CD4-positive, alpha-beta T cell treated with Interleukin-4 for 1 hour (primary cell): ENCODE measurements at places on chromosomes 2 and 18.
A peak's percentile ranks its signal among the peaks of the same experiment; 100 is the strongest.

DNA sequence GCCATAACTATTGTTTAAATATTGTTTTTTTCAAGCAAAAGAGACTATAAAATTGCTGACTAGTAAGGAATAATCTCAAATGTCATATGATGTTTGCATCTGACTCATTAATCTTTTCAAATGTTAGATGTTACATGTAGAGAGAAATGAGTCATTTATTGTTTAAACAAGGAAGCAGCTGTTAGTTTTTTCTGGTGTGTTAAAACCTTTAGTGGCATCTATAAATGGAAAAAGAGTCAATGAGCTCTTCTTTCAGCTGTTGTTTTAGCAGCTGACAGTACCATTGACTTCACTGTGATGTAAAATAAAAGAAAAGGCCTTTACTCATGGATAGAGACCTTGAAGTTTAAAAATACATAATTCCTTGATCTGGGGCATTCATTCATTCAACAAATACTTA, 1.8 kb upstream of the KLHL41 start:
- no peak for DNase-seq

DNA sequence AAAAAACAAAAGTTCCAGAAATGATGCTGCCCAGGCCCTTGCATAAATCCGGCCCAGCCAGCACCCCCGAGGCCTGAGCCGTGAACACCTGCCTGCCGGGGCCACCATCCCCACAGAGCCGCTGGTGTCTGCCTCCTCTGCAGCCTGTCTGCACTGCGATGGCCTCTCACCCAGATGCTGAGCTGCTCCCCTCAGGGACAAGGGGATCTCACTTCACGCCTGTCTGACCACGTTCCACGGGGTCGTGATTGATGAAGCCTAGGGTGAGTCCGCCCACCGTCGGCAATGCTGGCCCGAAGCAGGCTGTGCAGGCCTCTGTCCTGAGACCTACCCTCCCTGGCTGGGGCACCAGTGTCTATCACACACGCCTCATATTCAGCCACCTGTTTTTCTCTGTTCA, 444.2 kb downstream of the EIPR1 start:
- no peak for DNase-seq

DNA sequence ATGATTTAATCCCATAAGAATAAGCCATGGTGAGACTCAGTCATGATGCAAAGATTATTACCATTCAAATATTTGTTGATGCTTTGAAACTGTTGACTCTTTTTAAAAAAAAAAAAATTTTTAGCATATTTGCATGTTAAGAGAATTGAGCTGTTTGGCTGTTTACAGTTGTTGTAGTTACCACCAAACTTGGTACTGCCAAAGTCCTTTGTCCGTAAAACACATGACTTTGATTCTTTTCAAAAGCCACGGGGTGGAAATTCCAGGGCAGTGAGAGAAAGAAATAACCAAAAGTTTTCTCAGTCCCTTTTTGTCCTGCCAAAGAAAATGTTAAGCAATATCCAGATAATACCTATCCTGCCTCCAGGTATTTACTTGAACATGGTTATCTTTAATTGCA, 474.8 kb downstream of the METTL4 start:
- no peak for DNase-seq

DNA sequence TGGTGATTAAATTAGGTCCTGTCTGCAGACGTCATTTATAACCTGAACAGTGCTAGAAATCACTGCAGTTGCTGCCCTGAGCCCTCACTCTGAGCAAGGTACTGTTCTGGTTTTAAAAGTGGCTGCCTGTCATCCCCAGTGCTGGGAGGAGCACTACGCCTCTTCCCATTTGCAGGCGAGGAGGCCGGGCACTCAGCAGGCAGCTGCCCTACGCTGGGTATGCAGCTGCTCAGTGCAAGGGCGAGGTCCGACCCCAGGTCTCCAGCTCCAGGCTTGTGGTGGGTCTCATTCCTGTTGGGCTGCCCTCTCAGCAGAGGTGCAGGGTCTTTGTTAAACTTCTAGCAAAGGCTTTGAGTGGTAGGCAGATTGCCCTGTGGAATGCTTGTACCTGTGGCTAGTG, 15.7 kb downstream of the CNDP2 start:
- no peak for DNase-seq

GRCh38 chr2:63741884-63742579, 99.7 kb upstream of the UGP2 start:
- DNase-seq: no peak

GRCh38 chr2:224369028-224369632, 32.8 kb downstream of the FAM124B start:
- no peak for DNase-seq

- DNase-seq: peak; percentile 40
Observed at GRCh38 chr2:217398860-217399259, 539.0 kb upstream of the TNP1 start.

DNA sequence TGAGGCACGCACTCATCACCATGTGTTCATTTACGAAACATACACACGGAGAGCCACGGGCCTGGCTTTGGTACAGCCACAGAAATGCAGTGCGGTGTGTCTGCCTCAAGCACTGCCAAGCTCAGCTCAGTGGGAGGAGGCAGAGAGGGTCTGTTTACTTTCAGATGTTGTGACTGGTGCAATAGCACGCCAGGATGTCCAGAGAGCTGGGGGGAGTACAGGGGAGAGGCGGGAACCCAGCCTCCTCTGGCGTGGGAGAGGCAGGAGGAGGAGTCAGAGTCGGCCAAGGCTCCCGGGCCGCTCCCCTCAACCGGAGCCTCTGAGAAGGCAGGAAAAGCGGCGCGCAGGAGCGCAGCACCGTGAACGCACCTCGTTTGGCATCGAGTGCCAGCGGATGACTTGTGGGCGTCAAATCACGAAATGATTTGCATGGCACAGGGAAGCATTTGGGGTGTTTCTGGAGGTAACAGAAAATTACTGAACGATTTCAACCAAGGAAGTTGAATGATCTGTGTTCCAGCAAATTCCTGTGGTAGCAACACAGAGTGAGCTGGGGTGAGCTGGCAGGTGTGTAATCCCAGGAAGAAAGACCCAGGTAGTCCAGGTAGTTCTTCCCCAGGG, 143.0 kb downstream of the ZNF516 start:
- no peak for DNase-seq

DNA sequence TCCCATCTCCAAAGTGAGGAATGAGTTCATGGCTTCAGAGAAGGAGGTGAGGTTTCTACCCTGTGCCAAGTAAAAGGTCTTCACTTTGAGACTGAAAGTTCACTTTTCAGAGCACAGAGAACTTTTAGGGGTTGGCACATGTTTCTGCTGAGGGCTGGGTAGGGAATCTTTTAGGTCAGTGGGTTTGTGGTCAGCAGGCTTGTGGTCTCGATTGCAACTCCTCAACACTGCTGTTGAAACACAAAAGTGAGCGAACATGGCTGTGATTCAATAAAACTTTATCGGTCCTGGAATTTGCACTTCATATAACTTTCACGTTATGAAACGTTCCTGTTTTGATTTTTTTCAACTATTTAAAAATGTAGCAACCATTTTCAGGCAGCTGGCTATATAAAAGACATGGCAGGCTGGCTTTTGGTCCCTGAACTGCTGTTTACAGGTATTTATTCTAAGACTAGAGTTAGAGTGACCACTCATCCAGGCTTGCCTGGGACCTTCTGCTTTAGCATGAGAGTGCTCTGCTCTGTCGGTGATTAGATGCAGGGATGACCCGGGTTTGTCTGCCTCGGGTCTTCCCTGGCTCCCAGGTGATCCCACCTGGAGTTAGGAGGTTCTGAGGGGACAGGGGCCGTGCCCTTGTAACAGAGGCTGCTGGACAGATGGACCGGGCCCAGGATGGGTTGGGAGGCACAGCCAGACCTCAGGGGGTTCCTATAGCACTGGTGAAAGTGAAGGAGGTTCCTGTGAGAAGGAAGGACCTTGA, 62.7 kb upstream of the TAF1B start:
- no peak for DNase-seq

DNA sequence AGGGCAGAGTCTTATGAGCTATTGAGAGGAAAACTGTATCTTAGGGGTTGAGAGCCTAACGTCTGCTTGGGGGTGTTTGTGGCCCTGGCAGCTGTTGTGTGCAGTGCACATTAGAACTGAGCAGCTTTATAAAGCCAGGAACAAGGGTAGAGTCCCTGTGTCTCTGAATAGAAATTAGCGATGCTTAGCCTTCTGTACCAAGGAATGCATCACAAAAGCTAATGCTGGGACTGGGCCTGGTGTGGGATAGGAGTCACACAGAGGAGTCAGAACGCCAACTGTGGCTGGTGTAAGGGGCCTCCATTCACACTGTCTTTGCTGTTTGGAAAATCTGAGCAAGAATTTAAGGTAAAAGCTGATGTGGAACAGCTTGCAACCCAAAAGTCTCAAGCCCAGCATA, 283.2 kb downstream of the SOX11 start:
- no peak for DNase-seq

GRCh38 chr2:237033536-237034060, 52.1 kb upstream of the COPS8 start:
- DNase-seq: no peak

GRCh38 chr2:171297956-171298355, 135.8 kb downstream of the METTL8 start:
- no peak for DNase-seq

DNA sequence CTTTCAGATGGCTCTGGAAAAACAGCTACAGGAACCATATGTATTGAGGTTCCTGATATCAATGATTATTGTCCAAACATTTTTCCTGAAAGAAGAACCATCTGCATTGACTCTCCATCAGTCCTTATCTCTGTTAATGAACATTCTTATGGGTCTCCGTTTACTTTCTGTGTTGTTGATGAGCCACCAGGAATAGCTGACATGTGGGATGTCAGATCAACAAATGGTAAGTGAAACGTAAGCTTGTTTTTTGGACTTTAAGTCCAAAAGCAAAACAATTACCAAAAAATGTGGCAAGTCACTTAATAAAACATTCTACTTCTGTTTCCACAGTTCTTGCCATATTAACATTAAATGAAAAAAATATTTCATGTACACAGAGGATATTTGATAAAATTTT, 26.8 kb downstream of the DSG4 start:
- DNase-seq: no peak

DNA sequence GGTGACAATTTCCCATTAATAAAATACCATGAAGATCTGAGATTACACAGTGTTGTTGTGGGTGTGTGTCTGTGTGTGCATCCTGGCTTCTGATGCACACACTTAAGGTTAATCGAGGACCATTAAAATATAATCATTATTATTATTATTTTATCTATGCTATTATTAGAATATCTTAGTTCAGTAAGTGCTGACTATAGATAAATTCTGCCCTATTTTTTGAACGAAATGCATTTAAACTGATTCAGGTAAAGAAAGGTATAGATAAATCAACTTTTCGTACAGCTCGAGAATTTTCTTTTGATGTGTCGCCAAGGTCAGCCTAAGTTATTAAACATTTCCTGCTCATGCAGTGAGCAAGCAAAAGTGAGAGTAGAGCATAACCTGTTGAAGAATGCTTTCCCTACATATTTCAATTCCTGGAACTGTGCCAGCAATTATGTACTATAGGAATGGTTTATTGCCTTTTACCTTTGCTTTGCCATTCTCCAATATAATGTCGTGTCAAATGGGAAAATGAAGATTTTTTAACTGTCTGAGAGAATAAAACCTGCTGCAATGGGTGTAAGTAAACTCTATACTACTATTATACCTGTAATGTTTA, 25.8 kb downstream of the KCNJ3 start:
- no peak for DNase-seq

GRCh38 chr2:100039291-100039980, 103.0 kb downstream of the AFF3 start:
- no peak for DNase-seq

DNA sequence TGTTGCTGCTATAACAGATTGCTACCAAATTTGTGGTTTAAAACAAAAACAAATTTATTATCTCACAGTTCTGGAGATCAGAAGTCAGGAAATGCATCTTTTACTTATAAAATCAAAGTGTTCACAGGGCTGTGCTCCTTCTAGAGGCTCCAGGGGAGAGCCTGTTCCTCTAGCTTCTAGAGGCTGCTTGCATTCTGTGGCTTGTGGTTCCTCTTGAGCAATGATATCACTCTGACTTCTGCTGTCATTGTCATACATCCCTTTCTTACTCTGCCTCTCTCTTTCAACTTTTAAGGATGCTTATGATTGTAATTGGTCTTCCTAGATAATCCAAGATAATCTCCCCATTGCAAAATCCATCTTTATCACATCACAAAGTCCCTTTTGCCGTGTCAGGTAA, 6.1 kb upstream of the DCC start:
- no peak for DNase-seq

DNA sequence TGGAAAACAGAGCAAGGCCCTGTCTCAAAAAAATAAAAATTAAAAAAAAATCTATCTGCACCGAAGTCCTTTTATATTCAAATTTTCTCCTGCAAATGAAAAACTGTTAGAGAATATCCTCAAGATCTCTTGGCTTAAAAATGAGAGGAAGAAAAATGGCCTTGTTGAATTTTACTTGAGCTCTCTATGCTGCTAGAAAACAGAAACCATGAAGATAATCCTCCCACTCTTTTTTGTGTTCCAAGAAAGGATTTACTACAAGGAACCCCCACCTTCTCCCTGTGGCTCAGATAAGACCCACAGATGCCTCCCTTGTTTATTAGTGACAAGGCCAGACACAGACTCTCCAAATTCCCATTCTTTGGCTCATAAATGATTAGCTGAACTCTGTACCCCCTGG, 71.0 kb downstream of the SGPP2 start:
- no peak for DNase-seq

DNA sequence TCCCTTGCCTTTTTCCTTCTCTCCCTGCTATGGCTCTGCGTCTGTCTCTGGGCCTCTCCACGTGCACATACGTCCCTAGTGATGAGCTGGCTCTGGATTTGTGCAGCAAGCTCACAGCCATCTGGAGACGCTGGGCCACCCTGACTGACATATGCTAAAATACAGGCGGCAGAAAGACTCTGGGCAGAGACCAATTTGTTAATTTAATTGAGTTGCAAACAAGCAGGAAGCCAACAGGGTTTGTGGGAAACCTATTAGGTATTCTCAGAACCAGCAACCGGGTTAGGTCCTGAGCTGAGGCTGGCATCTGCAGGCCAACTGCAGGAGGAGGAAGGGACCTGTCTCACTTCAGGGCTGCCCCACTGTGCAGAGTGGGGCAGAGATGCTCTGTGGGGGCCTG, 53.5 kb upstream of the SMAD2 start:
- DNase-seq: no peak

DNA sequence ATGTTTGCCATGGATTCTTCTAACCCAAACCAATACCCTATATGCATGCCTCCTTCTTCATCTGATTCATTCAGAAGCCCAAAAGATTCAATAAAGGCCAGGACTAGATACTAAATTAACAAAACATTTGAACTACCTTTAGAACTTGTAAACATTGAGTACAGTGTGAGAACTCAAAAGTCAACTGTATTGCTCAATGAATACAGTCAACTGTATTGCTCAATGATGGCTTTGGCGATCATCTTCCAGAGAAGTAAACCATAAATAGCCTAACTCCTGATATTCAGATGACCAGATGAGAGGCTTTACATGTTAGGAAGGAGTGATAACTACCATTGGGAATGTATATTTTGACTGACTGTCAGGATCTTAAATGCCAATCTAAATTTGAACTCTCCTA, 206.5 kb upstream of the ITGA4 start:
- DNase-seq: no peak
